ENCODE measurements at places on chromosomes 3 and 15. TPM values are rescaled to one million over a fixed set of nuclear protein-coding genes. Genes with fewer than 3 reads are reported as not detected.

Gene ITGB5
- 250 TPM for total RNA-seq

Gene ANKRD63
- not detected for total RNA-seq

Gene DNAJB8
- total RNA-seq = not detected

Gene ABHD17C
- 4.4 TPM for total RNA-seq

Gene SCN5A
- total RNA-seq = 0.32 TPM

Gene OR5K2
- total RNA-seq = not detected

Gene ARL13B
- total RNA-seq = 12.3 TPM

Gene ZNF80
- not detected for total RNA-seq

Gene FGF12
- total RNA-seq = 1.4 TPM

Gene LRRIQ4
- not detected for total RNA-seq

Gene RMDN3
- 23.6 TPM for total RNA-seq

Gene ASB14
- total RNA-seq = not detected

Gene ASTE1
- 5.6 TPM for total RNA-seq

Gene ACAN
- 13.5 TPM for total RNA-seq

Gene FOXB1
- not detected for total RNA-seq

Gene LARP6
- total RNA-seq = 44.7 TPM

Gene AP3B2
- total RNA-seq = 0.86 TPM

Gene EPHB3
- 10.8 TPM for total RNA-seq

Gene AADAC
- total RNA-seq = 0.42 TPM

Gene COPS2
- total RNA-seq = 80.8 TPM

Gene CCNB2
- 0.69 TPM for total RNA-seq

Gene TICRR
- 0.09 TPM for total RNA-seq

Gene GPR149
- total RNA-seq = not detected

Gene RETNLB
- not detected for total RNA-seq

Gene EOMES
- 0.32 TPM for total RNA-seq

Gene GMNC
- not detected for total RNA-seq

Gene GOLGA6L24
- not detected for total RNA-seq

Gene MASP1
- 13.9 TPM for total RNA-seq

Gene CKMT1A
- not detected for total RNA-seq

Gene KIF23
- 3.3 TPM for total RNA-seq

Gene CAND2
- 13.1 TPM for total RNA-seq

Gene THRB
- 25.0 TPM for total RNA-seq

Gene PIERCE2
- total RNA-seq = 1.8 TPM

Gene RLBP1
- not detected for total RNA-seq

All from posterior vena cava (tissue), 2 donors.